ENCODE measurements at places on chromosomes 3 and 15. TPM values are rescaled to one million over a fixed set of nuclear protein-coding genes. Genes with fewer than 3 reads are reported as not detected.

NRROS gene
- 2.0 TPM for total RNA-seq

GRCh38 chr3:15307580-15307979 is 24.8 kb downstream of the SH3BP5 start:
- no peak for DNase-seq

DNA sequence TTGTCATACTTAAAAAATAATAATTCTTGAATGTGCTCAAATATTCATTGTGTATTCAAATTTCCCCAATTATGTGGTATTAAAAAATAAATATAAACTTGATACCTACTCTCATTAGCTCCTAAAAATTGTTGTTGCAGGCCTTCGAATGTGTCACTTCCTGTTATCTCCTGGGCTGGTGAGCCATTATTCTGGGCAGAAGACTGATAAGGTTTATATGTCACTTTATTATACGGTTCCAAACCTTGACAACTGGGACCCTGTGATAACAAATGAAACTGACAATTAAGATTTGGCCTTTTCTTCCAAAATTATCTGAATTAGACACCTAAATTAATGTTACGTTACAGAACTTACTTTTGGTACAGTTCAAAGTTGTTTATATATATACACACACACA is 15.0 kb downstream of the CEP152 start:
- DNase-seq = no peak

DNA sequence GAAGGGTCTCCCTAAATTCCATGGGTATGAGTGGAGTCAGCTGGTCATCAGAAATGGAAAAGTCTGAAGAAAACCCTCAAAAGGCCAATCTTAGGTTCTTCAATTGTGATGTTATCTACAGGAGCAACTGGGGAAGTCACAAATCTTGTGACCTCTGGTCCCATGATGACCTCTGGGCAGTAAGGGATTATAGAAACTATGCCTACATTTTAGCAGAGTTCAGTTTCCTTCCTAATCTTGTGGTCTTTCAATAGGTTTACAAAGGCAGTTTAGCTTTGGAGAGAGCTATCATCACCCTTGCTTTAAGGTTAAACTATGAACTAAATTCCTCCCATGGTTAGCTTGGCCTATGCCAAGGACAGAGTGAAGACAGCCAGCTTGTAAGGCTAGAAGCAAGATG is 225.1 kb downstream of the DPH6 start:
- no peak for DNase-seq

DNA sequence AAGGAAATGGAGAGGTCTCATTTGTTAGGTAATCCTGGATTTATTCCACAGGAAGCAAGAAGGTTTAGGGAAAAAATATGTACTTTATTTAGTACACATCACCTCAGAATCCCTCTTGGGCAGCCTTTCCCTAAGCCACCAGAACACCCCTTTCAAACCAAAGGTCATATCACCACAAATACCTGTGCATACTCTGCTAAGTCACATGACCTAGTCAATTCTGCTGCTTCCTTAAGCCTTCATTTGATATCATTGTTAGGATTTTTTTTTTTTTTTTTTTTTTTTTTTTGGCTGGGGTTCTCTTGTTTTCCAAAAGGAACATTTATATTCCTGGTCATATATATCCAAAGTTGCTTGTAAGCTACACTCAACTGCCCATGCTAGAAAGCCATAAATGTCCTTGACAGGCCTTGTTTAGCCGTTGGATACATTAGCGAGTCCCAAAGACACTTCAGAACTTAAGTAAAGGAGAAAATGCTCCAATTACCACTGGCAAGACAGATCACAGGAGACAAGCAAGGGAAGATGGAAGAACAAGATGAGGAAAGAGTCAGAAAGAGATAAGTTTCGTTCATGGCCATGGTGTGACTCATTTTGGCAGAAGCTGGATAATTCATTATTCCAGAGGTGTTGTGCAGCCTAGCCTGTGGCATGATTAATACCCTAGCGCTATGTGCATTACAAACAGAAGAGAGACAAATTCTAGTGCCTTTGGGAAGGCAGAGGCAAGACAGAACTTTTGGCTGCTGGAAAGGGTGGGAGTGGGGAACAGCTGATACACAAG is 155.6 kb upstream of the SLC2A2 start:
- DNase-seq = no peak

CYP1A2 gene
- total RNA-seq = not detected
